ENCODE measurements at places on chromosomes 5 and 9.

- no peak for DNase-seq
Measured at GRCh38 chr5:90689064-90689463, 130.5 kb downstream of the ADGRV1 start.

DNA sequence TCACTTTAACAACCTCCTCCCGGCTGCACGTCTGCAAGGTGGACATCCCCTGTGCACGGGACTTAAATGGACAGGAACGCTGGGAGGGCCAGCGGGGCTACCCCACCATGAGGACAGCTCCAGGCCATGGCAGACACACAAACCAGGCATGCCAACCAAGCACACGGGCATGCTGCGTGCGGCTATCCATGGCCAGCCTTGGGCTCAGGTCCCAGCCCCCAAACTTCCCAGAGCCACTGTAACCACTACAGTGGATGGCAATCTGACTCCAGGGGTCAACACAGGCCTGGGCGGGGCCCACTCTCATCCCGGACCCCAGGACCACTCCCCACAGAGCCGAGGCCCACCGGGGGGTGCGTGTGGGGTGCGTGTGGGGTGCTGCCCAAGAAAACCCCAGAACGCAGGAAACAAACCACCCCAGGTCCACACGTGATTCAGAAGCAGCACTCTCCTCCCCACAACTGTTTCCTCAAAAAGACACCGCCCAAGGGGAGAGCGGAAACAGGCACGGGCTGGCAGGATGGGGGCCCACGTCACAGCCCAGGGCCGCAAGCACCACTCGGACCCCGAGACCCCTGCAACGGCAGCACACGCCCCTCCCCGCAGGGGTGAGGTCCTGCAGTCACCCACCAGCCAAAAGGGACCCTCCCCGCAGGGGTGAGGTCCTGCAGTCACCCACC is 7.4 kb downstream of the SLC12A7 start:
- DNase-seq = no peak

GRCh38 chr5:129912601-129913255 is 8.5 kb downstream of the CHSY3 start:
- no peak for DNase-seq

DNA sequence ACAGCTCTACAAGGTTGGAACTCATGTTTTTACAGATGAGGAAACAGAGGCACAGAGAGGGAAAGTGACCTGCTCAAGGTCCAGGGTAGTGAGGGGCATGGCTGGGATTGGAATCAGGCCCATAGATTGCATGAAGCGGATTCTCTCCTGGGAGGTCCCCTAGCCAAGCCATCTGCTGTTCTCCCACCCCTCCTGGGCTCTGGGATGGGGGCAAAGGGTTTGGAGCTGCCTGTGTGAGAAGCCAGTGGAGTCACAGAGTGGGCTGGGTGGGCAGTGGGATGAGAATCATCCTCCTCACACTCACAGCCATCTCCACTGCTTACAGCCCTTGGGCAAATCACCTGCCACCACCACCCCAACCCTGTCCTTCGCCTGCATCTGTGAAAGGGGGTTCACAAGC is 38.6 kb upstream of the PSD2 start:
- DNase-seq = no peak

- no peak for DNase-seq
Measured at GRCh38 chr5:96565582-96566265, 96.5 kb upstream of the CAST start.

DNA sequence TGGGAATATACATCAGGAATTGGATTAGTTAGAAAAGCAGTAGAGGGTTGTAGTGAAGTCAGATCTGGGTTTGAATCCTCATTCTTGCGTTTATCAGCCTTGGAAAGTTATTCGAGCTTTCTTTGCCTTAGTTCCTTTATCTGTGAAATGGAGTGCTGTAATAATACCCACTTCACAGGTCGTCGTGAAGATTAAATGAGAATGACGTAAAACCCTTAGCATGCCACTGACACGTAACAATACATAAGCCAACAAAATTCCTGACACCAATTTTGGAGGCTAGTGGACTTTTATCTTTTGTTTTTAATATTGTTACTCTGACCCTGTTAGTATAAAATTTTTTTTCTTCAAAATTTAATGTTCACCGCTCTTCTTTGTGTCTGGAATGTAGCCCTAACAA is 3.4 kb downstream of the SKP2 start:
- peak; percentile 20 for DNase-seq

DNA sequence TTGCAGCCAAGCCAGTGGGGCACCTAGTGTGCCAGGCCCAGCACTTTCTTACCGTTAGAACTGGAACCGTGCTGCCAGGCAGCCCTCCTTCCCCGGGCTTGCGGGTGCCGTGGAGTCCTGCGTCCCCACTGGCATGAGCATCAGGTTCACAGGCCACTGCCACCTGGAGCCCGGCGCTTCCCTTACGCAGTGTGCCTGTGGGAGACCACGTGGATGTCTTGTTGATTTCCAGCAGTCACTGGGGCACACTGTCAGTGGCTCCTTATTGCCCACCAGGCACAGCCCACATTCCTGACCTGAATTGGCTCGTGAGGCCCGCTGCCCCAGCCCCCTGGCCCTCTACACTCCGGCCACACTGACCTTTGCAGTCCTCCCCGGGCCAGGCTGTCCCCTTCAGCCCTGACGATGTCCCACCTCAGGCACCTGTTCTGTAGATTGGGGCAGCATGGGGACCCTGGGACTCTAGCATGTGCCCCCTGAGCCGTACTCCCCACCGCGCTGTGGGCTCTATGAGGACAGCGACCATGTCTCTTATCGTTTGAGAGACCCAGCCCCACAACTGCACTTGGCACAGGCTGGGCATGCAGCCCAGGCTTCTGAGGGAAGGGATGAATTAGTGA is 10.4 kb upstream of the CEL start:
- DNase-seq = no peak

DNA sequence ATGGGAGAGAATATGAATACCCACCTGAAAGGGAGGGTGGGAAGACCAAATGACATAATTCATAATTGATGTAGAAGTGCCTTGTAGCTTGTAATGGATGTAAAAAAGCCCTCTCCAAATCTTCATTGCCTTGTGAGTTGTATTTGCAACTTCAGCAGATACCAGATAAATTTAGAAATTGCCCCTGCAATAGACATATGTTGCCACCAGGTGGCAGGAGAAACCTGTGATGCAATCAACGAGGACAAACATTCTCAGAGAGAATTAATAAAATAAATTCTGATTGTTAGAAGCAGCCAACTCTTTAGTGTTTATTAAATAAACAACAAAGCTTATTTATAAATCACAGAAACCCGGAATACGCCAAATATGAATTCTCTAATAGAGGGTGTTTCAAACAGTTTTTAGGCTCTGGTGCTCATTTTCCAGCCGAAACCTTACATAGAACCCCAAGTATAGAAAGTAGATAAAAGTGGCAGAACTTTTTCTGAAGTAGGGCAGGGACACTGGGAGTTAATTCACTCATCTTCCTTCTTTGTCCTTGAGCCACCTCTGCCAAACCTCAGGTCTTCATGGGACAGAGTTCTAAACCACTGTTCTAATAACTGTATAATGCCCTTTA is 147.8 kb downstream of the TMEM38B start:
- no peak for DNase-seq

GRCh38 chr9:130680836-130681768 is 12.5 kb upstream of the EXOSC2 start:
- peak; percentile 74 for DNase-seq

Measured in NCI-H524 treated with DMSO at 0.1 percent for 48 hours (cell line).